ENCODE measurements at places on chromosomes 1 and 21.

DNA sequence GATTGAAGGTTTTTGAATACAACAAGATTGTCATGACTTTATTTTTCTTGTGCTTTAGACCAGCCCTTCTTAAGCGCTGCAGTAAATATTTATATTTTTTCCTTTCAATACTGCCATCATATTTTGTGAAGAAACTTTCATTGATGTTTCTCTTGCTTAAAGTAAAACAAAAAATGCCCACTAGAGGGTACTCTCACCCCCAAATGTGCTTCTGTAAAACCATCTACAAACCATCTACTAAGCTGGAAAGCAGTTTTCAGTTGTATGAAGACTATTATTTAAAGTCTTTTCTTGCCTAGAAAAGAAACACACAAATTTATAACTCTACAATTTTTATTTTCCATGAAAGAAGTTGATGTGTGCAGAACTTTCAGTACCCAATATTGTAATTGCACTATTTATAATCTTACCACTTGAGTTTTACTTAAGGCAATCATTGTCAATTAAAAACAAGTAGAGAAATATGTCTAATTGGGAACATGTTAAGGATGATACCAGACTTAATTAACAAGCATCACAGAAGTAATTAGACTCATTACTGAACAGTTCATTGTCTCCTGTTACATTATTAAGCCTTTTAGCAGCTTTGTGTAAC lies 10.7 kb downstream of the LEPR start:
- no peak for DNase-seq

DNA sequence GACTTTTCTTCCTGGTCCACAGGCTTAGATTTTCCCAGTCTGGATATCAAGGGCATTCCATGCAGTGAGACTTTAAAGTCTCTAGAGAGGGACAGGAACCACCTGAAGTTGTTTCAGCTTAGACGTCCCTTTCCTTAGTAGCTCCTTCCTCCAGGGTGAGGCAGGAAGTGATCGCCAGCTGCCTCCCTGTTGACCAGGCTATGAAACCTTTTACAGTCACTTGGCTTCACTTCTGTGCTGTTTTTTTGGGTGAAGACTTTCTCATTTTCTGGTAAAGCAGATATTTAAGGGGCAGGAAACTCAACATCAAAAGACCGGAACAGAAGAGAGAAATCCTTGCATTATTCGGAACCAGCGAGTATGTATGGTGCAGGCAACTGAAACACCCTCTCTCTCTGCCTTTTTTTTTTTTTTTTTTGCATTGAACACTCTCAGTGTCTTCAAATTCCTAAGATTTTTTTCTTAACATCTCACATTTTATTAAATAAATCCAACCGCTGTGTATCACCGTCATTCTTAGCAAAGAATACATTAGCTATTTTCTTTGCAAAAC lies 234.6 kb upstream of the IRF2BP2 start:
- no peak for DNase-seq

- DNase-seq = no peak
These were observed 34.0 kb downstream of the PCSK9 start for GRCh38 chr1:55073187-55073916.

DNA sequence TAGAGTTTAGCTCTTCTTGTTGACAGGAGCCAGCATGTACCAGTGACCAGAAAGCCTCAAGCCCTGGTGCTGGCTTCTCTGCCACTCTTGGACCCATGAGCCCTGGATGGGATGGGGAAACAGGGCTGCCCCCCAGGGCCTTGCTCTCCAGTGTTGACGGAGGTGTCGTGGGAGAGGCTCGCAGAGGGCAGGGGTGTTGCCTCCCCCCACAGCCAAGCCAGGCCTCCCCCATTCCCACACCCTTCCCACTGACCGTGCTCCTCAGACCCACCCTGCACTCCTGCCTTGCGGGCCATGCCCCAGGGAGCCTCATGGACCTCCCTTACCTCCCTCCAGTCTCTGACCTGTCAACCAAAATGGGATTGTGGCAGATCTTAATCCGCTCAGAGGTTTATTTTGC lies 123.8 kb upstream of the COL6A1 start:
- DNase-seq = peak; percentile 28

DNA sequence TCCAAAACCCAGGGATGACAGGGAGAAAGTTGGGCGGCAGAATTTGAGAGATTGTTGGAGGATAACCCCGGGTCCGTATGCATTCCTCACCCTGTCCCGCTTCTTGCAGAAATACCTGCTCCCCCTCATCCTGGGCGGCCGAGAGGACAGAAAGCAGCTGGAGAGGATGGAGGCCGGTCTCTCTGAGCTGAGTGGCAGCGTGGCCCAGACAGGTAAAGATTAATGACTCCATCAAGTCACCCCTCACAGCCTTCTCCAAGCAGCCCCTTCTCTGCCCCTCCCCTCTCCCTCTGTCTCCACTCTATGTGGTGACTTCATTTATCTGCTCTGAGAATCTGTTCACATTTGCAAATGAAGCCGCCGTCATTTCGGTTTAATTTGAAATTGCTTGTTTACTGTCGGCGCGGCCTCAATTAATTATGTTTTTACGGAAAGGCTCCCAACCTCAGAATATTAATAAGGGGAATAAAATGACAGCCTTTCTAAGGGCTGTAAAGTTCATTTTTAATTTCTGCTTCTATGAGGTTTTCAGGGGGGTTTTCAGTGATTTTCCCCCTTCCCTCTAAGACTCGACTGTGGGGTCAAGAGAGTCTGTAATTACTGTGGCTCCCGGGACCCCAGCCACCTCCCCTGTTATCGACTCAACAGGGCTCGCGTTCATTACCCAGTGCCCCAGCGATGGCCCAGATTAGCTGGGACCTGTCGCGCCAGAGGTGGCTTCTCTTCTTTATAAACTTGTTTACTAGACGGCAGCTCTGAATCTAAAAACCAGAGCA lies 148.3 kb downstream of the PEX14 start:
- no peak for DNase-seq

- DNase-seq = peak; percentile 61
These were observed 32.1 kb upstream of the KCNE1 start for GRCh38 chr21:34544032-34544496.

- DNase-seq = no peak
These were observed 295.5 kb upstream of the RUNX1 start for GRCh38 chr21:35344582-35344981.

DNA sequence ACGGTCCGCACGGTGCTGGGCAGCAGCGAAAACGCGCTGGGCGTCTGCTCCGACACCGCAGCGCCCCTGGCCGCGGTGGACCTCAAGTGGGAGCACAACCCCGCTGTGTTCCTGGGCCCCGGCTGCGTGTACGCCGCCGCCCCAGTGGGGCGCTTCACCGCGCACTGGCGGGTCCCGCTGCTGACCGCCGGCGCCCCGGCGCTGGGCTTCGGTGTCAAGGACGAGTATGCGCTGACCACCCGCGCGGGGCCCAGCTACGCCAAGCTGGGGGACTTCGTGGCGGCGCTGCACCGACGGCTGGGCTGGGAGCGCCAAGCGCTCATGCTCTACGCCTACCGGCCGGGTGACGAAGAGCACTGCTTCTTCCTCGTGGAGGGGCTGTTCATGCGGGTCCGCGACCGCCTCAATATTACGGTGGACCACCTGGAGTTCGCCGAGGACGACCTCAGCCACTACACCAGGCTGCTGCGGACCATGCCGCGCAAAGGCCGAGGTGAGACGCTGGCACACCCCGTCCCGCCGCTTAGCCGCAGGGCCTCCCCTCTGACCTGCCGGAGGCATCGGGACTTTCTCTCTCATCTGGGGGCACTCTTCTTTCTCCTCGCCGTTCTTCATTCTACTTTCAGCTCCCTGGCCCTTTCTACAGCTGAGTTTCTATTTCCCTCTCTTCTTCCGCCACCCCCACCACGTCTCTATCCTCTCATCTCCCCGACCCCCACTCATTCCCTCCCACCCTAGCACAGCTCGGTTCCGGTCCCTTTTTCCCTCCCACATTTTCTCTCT lies 1.0 kb downstream of the NPR1 start:
- DNase-seq = no peak

DNA sequence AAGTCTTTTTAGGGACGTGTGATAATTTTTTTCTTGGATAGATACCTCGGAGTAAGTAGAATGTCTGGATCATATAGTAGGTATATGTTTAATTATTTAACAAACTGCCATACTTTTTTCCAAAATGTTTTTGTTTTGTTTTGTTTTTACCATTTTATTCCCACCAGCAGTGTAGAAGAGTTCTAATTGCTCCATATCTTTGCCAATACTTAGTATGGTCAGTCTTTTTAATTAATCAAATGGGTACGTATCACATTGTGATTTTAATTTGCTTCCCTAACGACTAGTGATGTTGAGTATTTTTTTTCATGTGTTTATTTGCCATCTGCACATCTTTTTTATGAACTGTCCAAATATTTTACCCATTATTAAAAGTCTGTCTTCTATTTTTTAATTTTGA lies 23.6 kb upstream of the KCNJ6 start:
- no peak for DNase-seq

DNA sequence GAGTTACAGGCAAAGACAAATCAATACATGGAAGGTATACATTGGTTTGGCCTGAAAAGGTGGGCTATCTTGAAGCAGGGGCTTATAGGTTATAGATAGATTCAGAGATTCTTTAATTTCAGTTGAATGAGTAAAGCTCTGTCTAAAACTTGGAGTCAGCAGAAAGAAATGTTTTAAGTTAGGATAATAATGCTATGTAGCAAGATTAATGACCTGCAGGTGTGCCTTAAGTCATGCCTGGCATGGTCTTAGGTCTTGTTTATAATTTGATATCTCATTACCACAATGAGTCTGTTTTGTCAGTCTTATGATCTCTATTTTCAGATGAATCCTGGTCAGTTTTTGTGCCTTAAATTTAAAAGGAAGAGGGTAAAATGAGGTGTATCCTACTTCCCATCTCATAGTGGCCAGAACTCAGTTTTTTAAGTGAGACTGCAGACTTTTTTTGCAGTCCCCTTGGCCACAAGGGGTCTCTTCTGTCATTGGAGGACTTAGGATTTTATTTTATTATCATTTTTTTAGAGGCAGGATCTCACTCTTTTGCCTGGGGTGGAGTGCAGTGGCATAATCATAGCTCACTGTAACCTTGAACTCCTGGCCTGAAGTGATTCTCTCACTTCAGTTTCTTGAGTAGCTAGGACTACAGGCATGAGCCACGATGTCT lies 21.3 kb upstream of the PGBD2 start:
- no peak for DNase-seq

GRCh38 chr21:16913010-16913409 lies 599.8 kb upstream of the CXADR start:
- peak; percentile 19 for DNase-seq

- no peak for DNase-seq
These were observed 42.0 kb downstream of the GNG12 start for GRCh38 chr1:67791261-67791660.

DNA sequence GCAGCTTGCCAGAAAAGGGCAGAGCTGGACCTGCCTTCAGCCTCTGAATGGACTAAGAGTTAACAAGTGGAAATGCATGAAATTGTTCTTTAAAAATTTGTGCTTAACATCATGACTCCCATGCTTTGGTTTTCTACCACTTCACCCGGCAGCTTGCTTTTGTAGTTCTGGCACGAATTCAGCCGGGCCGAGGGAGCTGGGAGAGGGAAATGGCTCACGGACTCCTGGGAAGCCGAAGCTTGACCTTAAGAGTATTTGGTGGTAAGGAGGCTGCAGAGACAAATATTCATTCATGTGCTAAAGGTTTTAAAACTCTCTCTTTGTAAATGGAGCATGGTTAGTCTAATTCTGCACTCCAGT lies 17.2 kb upstream of the GFI1 start:
- no peak for DNase-seq

DNA sequence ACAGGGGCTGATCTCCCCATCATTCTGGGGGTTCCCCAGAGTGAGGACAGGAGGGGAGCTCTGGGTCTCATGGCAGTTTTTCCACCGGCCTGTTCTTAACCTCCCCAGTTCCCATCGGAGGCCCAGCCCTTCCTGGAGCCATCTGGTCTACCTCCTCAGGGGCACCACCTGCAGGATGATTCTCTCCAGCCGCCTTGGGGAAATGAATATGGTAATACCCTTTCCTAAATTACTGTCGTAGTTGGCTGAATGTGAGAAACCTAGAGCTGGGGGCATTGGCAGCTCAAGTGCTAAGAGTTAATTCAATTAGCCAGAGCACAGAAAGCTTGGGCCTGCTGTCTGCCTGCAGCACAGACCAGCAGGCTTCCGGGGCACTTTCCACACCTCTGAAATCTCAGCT lies 64.9 kb downstream of the TAS1R2 start:
- peak; percentile 78 for DNase-seq

DNA sequence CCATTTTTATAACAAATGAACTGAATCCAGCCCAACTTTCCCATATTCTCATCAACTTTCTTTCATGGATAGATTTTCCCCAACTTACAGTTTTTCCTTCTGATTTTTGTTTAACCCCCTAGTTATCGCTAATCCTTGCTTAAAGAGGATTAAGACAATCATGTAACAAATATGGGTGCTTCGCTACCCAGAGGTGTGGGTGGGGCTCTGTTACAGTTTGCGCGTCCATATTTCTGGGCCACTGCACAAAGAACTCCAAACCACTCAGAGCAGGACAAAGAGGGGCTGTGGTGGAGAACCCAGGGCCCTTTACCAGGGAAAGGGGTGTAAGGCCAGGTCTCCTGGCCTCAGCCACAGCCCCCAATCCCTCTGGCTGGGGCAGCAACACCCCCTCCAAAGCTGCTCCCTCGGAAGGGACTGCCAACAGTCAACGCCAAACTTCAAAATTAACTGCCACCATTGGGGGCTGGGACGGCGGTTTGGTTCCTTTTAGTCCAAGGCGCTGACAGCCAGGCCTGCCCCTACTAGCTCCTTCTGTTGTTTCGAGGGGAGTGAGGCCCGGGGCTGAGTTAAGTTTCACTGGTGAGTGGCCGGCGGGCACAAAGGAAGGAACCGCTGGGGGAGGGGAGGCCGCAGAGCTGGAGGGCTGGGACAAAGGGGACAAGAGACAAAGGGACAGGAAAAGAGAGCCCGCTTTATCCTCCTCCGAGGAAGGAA lies 27.9 kb downstream of the SSBP3 start:
- DNase-seq = peak; percentile 23

GRCh38 chr1:220770245-220770913 lies 16.3 kb upstream of the MTARC1 start:
- DNase-seq = no peak

GRCh38 chr1:229059671-229060539 lies 211.0 kb upstream of the RAB4A start:
- DNase-seq = no peak

- DNase-seq = no peak
These were observed 3.6 kb upstream of the RD3 start for GRCh38 chr1:211495584-211495983.

GRCh38 chr1:92936865-92937264 lies 24.4 kb downstream of the DIPK1A start:
- DNase-seq = no peak

GRCh38 chr1:44405798-44406736 lies 1.0 kb downstream of the RNF220 start:
- no peak for DNase-seq

Data from H1 (cell line).